ENCODE measurements at places on chromosomes 5 and 9. TPM values are rescaled to one million over a fixed set of nuclear protein-coding genes. Genes with fewer than 3 reads are reported as not detected.

DNA sequence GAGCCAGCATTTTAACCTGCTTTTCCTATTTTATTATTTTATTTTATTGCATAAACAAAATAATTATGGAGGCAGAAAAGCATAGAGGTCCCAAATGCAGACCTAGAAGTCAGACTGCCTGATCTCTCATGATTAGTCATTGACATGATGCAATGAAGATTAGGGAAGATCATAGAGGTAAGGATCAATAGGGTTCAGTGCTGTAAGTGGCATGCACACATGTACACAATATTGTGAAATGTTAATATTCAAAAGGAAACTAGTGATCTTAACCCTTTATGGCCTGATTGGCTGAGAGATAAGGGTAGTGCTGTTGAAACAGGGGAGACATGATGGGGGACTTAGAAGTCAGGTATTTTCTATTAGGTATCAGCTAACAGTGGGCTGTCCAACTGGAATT, 1.1 kb upstream of the FRRS1L start:
- DNase-seq = no peak

- no peak for DNase-seq
These were observed 31.8 kb upstream of the ERAP2 start for GRCh38 chr5:96844481-96844990.

DNA sequence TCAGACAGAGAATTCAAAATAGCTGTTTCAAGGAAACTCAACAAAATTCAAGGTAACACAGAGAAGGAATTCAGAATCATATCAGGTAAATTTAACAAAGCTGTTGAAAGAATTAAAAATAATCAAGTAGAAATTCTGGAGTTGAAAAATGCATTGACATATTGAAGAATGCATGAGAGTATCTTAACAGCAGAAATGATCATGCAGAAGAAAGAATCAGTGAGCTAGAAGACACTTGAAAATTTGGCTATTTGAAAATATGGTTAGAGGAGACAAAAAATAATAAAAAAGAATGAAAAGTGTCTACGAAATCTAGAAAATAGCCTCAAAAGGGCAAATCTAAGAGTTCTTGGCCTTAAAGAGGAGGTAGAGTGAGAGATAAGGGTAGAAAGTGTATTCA, 22.9 kb downstream of the LMBRD2 start:
- DNase-seq = no peak

DNA sequence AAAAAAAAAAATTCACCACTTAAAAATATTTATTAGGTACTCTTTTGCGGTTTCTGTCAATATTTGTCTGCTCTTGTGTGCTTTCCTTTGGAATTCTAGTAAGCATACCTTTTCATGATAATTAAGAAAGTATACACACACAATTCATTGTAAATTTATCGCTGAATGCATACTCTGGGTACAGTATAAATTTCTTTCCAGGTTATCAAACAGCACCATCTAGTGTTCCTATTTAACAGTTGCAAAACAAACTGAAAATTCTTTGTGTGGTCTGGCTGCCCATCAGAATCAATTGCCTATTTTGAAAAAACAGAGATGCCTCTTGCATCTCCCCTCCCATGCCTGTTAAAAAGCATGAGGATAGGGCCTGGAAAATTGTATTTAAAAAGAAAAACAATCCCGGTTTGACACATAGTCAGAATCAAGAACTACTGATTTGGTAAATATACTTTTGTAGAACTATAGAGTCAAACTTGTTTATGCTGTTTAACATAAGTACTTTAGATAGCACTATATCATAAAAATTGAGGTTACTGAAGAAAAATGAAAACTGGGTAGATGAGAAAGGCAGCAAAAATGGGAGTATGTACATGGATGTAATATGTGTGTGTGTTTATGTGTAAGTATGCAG, 16.2 kb downstream of the PGGT1B start:
- DNase-seq = no peak

- DNase-seq = no peak
These were observed 50.2 kb downstream of the C9orf50 start for GRCh38 chr9:129570450-129571297.

- no peak for DNase-seq
These were observed 106.2 kb upstream of the LMX1B start for GRCh38 chr9:126507318-126508109.

DNA sequence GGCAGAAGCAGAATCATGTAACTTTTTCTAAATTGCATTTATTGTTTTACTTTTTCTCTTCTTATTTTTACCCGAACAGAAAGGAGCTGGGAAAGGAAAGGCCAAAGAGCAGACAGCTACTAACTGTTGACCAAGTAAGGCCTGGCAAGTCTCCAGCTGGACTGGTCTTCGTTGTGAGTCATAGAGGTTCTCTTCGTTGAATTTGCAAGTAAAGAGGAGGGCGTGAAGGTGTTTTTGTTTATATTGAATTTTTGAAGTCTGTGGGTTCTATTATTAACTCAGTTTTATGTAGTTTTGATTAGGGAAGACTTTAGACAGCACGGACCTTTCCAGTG, 416.5 kb upstream of the CCNH start:
- DNase-seq = peak; percentile 68

The SLC34A1 gene
- not detected for total RNA-seq

The PDE8B gene
- total RNA-seq = 7.6 TPM

DNA sequence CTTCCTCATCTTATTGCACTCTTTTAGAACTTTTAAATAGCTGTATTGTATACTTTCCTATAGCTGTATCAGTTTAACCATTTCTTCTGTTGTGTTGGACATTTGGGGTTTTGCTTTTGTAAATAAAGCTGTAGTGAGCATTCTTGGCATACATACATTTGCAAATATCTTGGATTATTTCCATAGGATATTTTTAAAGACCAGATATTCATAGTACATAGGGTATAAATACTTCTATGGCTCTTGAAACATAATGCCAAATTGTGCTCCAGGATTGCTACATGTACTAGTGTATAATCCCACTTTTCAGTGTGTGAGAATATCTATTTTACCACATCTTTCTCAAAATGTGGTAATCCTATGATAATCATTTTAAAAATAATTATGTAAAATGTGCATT, 51.2 kb downstream of the SCAMP1 start:
- DNase-seq = no peak

- DNase-seq = no peak
These were observed 27.1 kb upstream of the TLE1 start for GRCh38 chr9:81716409-81716808.

DNA sequence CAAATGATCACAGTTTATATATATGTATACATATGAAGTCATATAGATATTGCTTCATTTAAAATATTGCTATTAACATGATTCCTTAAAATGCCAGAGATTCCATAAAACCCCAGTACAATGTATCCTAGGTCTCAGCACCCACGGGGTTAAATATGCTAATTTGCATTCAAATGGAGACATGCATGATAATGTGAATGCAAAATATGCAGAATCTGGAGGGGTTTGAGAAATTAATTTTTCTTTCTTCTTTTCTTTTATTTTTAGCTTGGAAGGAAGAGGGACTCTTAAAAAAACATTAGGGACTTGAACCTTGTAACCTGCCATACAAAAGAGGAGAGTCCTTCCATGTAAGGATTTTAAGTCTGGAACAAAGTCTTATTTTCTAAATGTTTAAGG, 211.9 kb downstream of the MEF2C start:
- DNase-seq = no peak

- no peak for DNase-seq
These were observed 78.4 kb downstream of the TMEM161B start for GRCh38 chr5:88190106-88190834.

DNA sequence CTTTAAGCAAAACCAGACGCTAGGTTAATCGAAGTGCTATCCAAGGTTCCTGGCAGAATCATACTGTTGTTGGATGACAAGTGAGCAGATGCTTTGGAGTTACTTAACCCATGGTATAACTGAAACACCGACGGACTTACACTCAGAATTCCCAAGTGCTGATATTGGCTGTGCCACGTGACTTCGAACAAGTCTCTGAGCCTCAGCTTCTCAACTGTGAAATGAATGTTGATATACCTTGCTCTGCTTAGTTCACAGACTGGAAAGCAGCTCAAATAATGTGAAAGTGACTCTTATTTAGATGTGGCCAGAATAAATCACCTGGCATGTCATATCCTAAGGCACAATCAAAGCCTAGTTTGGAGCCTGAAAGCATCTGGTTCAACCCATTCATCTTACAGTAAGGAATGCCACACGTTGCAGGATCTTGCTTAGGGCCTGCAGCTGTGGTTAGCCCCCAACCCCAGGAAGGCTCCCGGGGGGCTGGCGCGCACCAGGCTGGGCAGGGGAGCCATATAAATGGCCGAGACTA, 759 bp downstream of the GEMIN5 start:
- no peak for DNase-seq

GRCh38 chr5:107118184-107119019, 552.3 kb downstream of the EFNA5 start:
- no peak for DNase-seq

DNA sequence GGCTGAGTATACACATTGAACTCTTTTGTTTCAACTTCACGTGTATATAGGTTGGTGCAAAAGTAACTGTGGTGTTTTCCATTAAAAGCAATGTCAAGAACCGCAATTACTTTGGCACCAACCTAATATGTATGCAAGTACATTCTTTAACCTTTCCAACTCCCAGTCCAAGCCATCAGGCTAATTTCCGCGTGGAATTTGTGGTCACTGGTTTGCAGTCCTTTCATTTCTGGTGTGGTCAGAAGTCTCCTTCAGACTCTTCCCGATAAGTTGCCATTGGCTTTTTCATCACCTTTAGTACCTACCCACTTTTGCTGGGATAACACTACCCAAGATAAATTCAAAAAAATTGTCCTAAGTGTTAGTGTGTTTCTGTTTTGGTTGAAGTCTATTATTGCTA, 84.0 kb downstream of the RGS3 start:
- no peak for DNase-seq

The PTGES gene
- 0.38 TPM for total RNA-seq

DNA sequence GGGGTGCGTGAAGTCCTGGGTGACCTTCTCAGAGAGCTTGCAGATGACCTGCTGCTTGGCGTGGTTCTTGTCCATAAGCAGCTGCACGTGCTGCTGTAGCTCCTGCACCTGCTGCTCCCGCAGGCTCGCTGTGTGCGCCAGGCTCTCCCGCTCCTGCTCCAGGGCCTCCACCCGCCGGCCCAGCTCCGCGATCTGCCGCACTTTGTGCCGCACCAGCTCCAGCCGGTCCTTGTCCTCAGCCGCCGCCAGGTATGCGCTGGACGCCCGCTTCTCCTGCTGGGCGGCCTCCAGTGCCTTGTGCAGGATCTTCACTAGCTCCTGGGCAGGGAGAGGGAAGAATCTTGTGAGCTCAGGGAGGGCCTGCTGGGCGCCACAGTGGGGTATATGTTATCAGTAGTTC, 28.5 kb upstream of the CORO2A start:
- DNase-seq = no peak

DNA sequence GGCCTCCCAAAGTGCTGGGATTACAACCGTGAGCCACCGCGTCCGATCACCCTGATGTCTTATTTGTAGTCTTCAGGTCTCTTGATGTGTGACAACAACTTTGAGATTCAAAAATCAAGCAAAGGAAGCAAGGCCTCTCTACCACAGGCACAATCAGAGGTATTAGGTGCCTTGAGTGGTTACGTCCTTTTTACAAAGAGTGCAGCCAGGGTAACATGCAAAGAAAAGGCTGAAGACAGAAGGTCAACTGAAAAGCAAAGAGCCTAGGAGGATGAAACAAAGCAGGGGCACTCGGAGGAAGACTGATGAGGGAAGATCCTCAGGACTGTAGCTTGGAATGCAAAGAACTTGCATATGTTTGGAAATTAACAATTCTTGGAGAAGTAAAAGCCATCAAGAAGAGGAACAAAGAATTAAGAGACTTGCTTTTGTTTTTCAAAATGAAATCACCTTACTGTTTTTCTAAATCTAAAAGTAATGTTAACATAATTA, 362.1 kb downstream of the EBF1 start:
- no peak for DNase-seq

The ZDHHC11 gene
- total RNA-seq = 11.0 TPM

DNA sequence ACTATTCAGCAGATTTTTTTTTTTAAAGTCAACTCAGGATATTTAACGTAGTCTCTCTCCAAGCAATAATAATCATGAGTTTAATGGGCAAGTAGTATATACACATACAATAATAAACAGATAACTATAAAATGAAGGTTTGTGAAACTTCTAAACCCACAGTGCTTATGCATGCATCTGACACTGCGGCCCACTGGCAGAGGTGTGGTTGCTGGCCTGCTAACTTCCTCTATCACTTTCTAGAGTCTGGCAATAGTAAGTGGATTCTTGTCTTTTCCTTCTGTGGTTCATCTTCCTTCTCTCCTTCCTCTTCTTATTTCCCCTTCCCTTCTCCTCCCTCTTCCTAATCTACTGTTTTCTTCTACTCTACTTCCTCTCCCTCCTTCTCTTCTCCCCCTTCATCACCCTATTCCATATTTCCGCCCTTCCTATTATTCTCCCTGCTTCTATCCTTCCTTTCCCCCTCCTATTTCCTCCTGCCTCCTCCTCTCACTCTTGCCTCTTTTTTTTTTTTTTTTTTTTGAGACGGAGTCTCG, 18.6 kb upstream of the AGXT2 start:
- DNase-seq = no peak

GRCh38 chr9:109403116-109403515, 82.3 kb upstream of the EPB41L4B start:
- DNase-seq = no peak

DNA sequence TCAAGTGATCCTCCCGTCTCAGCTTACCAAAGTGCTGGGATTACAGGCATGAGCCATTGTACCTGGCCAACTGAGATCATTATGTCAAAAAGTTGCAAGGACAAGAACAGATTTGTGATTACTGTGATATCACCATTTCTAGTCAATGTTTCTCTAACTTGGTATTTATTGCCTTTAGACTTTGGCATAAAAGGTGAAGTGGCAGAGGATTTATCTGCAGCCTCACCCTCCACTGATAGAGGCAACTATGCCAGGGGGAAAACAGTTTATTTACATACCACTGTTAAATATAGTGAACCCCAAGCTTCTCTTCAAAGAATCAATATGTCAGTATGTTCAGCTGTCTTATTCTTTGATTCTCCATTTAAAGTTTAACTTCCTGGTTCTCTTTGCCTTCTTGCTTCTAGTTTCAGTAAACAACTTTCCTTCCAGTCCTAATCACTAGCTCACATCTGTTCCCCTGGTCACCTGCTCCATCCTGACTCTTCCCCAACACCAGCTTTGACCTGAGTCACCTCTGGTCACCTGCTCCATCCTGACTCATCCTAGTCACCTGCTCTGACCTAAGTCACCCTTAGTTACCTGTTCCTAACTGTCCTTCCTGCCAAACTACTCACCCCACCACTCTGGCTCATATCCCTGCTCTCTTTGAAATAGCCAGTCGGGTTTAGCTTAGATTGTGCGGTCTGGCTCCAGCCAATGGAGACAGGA, 29.9 kb downstream of the SEMA6A start:
- DNase-seq = peak; percentile 24

DNA sequence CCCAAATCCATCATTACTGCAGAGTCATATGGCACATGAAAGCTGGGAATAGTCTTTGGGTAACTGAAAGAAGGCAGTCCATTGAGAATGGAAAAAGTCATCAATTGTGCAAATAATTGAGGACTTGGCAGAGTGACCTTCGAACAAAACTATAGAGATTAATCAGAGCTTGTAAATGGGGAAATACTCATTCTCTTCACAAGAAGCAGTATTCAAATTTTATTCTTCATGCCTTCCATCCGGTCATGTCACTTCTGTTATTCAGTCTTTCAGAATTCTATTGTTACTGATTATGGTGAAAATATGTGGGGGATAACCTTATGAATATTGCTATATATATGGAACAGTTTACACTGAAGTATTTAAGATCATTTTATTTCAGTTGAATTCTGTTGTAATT, 8.1 kb downstream of the RGMB start:
- no peak for DNase-seq

The TSSK1B gene
- not detected for total RNA-seq

The CCDC152 gene
- total RNA-seq = 0.55 TPM

The FAM114A2 gene
- 24.0 TPM for total RNA-seq

GRCh38 chr5:154437281-154437965, 8.4 kb upstream of the SAP30L start:
- no peak for DNase-seq

All from pancreas (tissue), 10 donors.